ENCODE measurements at places on chromosomes 3 and 15. TPM values are rescaled to one million over a fixed set of nuclear protein-coding genes. Genes with fewer than 3 reads are reported as not detected.

BRPF1 gene
- polyA plus RNA-seq = 13.8 TPM

DNA sequence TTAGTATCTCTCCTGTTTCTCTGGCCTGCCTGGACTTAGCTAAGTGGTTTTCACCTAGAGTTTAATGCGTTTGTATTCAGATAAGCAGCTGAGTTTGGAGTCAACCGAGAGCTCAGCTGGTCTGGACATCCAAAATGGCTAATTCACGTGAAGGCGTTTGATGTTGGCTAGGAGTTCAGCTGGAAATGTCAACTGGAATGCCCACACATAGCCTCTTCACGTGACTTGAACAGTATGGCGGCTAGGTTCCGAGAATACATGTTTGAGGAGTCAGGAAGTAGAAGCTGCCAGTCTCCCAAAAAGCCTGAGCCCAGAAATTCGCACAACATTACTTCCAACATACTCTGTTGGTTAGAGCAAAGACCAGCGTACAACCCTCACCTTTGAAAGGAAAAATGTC, 2.2 kb downstream of the USP8 start:
- H3K27ac ChIP-seq = no peak overlapping the region
- peaks cover 8% of the 10 kb centered on the region for H3K4me1 ChIP-seq
- no peak for DNase-seq

DNA sequence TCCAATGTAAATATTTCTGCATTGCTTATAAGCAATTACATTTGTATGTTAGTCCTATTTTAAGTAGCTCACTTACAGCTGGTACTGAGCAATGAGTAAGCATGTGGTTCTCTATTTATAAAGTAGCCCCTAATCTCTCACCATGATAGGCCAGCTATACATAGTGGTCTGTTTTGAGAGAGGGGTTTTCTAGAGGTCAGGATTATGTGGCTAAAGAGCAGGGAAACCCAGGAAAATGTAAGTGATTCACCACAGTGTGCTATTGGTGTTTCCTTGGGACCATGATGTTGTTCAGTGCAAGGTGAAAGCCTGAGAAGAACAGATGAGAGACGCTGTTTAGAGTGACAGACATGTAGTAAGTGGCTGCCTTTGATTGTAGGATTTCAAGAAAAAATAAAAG, 26.4 kb downstream of the RBMS3 start:
- H3K4me1 ChIP-seq = no peaks in the 10 kb centered on the region
- H3K27ac ChIP-seq = no peak overlapping the region
- DNase-seq = no peak
- no peaks in the 10 kb centered on the region for H3K27me3 ChIP-seq
- H3K36me3 ChIP-seq = no peaks in the 10 kb centered on the region

SPINT1 gene
- polyA plus RNA-seq = 4.1 TPM

DNA sequence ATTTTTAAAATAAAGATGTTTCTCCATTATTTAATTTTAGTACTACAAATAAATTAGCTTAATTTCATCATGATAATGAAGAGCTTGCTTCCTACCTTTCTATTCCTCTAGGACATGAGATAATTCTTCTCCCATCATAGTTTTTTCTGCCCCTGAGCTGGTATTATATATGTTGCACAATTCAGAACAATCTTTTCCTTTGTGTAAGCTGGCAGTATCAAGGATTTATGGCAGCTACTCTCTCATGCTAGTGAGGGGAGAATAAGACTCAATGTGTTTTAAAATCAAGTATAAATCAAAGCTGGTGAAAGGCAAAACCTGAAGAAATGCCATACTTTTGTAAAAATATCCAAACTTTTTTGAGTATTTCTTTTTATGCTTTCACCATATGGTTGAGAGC, 1405.3 kb downstream of the SI start:
- DNase-seq = no peak
- no peak overlapping the region for H3K27ac ChIP-seq
- no peaks in the 10 kb centered on the region for H3K4me1 ChIP-seq
- H3K4me3 ChIP-seq = no peak overlapping the region
- no peaks in the 10 kb centered on the region for H3K27me3 ChIP-seq

GPR87 gene
- polyA plus RNA-seq = not detected

DNA sequence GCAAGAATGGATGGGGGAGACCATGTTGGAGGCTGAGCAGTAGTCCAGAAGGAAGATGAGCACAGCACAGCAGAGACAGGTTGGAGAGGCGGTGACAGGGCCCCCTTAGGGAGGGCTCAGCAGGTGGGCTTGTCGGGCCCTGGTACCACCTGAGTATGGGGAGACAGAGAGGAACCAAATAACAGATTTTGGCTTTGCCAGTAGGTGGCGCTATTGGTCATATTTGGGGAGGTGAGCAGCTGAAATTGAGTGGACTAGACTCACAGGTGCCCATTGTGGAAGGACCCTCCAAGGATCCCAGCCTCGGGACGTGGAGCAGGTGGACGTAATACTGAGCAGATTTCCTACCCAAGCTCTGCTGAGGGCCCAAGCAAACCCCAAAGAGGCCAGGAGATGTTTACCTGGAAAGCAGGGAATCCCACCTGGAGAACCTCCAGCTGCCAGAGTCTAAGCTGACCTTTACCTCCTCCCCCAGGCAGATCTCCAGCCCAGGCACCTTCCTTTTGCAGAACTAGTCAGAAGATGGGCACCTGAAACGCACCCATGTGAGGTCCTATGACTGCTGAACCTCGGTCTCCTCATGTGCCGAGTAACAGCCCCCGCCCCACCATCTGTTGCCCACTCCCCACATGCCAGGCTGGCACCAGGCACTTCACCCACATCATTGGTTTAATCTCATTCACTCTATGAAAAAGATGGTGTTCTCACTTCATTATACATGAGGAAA, 24.6 kb upstream of the CORO2B start:
- no peak overlapping the region for H3K27ac ChIP-seq
- no peak overlapping the region for H3K4me3 ChIP-seq
- no peaks in the 10 kb centered on the region for H3K36me3 ChIP-seq
- peaks cover 8% of the 10 kb centered on the region for H3K4me1 ChIP-seq

DNA sequence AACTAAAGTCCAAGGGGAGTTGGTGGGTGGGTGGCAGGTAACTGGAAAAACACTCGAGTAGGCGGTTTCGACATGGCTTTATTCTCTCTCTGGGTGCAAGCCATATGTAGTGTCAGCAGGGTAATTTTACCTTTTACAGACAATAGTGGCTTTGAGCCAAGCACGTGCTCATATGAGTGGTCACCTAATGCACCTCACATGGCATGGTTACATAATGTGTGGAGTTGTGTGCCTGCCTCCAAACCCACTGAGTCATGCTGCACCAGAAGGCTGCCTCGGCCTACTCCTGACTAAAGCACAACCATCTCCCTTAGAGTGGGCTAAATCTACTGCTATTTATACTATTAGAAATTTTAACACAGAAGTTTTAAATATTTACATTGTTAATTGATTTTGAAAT, 16.5 kb downstream of the CCRL2 start:
- H3K4me1 ChIP-seq = no peaks in the 10 kb centered on the region
- no peak for DNase-seq

GRCh38 chr15:61661791-61662190, 398.5 kb downstream of the VPS13C start:
- DNase-seq = no peak
- H3K27me3 ChIP-seq = no peaks in the 10 kb centered on the region
- no peak overlapping the region for H3K4me3 ChIP-seq

PATL2 gene
- polyA plus RNA-seq = 0.18 TPM

GRCh38 chr3:114839476-114839875, 307.6 kb downstream of the ZBTB20 start:
- H3K4me1 ChIP-seq = no peaks in the 10 kb centered on the region
- no peaks in the 10 kb centered on the region for H3K27me3 ChIP-seq
- H3K36me3 ChIP-seq = no peaks in the 10 kb centered on the region
- no peak overlapping the region for H3K4me3 ChIP-seq

SLC15A2 gene
- 0.14 TPM for polyA plus RNA-seq

DNA sequence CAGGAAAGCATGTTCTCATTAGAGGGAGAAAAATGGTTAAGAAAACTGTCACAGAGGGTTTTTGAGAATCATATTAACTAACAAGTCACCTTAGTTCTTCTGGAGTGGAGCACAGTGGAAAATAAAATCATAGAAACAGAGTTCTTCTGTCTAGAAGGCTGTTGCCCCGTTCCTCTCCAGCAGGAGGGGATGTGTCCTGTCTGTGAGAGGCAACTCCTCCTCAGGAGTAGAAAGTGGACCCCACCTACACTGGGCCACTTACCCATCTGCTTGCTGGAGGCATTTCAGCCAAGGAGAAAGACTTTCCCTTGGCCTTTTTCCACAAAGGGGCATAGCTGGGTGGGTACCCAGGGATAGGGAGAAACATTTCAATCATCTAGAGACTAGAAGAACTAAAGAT, 106.6 kb downstream of the SSR3 start:
- peak; percentile 39 for DNase-seq
- peaks cover 6% of the 10 kb centered on the region for H3K4me1 ChIP-seq
- H3K36me3 ChIP-seq = no peaks in the 10 kb centered on the region
- no peak overlapping the region for H3K4me3 ChIP-seq

DNA sequence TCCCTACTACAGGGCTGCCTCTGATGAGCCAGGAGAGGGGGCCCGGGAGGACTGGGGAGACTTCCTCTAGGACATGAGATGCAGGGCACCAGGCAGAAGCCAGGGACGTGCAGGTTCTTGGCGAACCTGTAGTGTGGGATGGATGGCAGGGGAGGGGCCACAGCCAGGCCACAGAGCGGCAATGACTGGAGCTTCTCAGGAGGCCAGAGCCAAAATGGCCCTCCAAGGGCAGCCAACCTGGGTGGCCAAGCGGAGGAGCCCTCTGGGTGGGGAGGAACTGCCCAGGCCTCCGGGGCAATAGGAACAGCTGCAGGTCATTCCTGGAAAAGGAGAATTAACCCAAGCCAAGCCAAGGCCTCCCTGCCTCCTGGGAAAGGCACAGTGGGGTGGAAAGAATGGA, 224.5 kb downstream of the XXYLT1 start:
- DNase-seq = no peak
- no peak overlapping the region for H3K27ac ChIP-seq
- H3K27me3 ChIP-seq = no peaks in the 10 kb centered on the region
- H3K4me1 ChIP-seq = no peaks in the 10 kb centered on the region
- no peaks in the 10 kb centered on the region for H3K36me3 ChIP-seq
- H3K4me3 ChIP-seq = no peak overlapping the region

FETUB gene
- not detected for polyA plus RNA-seq

RTP3 gene
- polyA plus RNA-seq = not detected

GREM1 gene
- not detected for polyA plus RNA-seq

DNAH12 gene
- 0.10 TPM for polyA plus RNA-seq

INAFM2 gene
- polyA plus RNA-seq = 10.4 TPM

GOLGA8G gene
- not detected for polyA plus RNA-seq

- H3K36me3 ChIP-seq = no peaks in the 10 kb centered on the region
- H3K4me1 ChIP-seq = peaks cover 5% of the 10 kb centered on the region
- no peak for DNase-seq
These were observed 265.7 kb downstream of the XXYLT1 start for GRCh38 chr3:195005251-195005620.
